ENCODE measurements at places on chromosomes 7 and 10.

- no peak for DNase-seq
These were observed 8.8 kb downstream of the AASS start for GRCh38 chr7:122135275-122135674.

DNA sequence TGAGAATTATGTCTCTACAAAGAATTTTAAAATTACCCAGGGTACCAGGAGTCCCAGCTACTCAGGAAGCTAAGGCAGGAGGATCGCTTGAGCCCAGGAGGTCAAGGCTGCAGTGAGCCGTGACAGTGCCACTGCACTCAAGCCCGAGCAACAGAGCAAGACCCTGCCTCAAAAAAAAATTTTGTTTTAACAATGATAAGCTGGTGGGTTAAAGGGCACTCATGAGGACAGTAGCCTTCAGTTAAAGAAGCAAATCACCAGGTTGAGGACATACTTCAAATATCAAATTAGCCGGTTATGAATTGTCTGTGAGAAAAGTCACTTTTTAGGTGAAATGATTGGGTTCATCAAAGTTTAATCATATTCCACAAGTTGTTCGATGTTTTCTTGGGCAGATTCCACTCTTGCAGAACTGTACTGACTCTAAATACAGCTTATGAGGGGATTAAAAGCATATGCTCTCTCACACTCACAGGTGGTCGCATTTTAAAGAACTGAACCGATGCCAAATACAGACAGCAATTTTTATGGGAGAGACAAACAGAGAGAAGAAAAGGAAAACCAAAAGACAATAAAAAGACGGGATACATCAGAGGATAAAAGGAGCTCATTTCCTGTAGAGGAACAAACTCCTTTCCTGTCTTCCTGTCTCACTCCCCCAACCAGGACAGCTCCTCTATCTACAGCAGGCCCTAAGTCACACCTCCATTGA is 582.8 kb upstream of the NRP1 start:
- DNase-seq, result no peak

- DNase-seq, result no peak
These were observed 95.8 kb downstream of the CACNA2D1 start for GRCh38 chr7:82347808-82348207.

GRCh38 chr7:138465046-138465445 is 5.0 kb downstream of the TRIM24 start:
- no peak for DNase-seq

GRCh38 chr10:60170250-60170649 is 219.4 kb downstream of the ANK3 start:
- no peak for DNase-seq

- no peak for DNase-seq
These were observed 275.3 kb downstream of the ADARB2 start for GRCh38 chr10:1462032-1462431.

DNA sequence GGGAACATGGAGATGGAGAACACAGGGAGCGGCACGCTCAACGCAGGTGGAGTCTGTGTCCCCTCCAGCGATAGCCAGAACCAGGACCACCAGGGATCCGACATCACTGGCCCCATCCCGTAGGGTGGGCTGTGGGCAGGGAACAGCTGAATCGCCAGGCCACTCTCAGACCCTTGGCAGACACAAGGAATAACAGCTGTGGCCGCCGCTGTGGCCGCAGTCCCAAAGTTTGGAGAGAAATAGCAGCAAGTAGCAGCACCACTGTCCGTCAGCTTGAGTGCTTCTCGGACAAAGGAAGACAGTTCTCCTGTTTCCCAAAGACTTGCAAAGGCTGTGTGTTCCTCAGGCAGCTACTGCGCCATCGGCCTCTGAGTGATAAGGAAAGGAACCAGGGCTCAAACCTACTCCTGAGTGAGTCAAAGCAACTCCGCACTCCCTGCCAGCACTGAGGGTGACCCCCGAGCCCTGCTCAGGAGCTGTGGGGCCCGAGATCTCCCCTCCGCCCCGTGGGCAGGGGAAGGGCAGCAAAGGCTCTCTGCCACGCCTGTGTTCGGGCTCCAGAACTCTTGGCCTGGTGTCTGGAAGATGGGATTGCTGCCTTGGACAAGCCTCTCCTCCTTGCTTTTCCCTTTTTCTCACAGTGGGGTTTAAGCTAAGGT is 82.3 kb upstream of the FAM20C start:
- no peak for DNase-seq

GRCh38 chr7:4162884-4163564 is 519.1 kb upstream of the FOXK1 start:
- DNase-seq, result no peak

DNA sequence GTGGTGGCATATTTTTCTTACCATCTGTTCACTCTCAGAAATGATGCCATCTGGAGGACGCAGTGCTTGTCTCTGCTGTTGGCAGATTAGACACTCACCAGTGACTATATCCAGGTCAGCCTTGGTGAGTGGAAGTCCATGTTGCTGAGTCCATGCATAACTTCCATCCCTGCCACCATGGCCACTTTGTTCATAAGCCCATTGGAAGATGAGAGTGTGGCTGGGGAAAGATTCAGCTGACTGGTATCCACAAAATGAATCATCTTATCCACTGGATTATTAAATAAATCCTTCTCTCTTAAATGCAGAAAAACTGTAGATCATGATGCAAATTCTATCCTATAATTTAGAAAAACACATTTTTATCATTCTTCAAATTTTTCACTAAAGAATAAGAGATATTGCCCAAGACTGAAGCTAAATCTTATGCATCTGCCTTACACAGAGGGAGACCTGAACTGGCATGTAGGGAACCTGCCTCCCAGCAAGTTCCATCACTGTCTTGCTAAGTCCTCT is 726.9 kb downstream of the TNS3 start:
- no peak for DNase-seq

DNA sequence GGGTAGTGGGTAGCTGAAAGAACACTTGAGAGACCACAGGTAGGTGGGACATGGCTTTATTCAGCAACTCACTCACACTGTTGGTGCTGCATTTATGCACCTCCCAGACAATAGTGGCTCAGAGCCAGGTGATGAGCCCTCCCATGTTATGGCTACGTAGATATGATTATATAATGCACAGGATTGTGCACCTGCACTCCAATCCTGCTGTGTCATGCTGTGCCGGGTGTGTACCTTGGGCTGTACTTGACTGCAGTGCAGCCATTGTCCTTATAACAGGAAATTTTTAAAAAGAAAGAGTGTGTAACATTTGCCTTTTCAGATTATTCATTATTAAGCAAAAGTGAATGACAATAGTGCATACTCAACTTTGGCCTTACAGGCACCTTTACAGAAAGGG is 366.1 kb upstream of the BMPER start:
- no peak for DNase-seq

DNA sequence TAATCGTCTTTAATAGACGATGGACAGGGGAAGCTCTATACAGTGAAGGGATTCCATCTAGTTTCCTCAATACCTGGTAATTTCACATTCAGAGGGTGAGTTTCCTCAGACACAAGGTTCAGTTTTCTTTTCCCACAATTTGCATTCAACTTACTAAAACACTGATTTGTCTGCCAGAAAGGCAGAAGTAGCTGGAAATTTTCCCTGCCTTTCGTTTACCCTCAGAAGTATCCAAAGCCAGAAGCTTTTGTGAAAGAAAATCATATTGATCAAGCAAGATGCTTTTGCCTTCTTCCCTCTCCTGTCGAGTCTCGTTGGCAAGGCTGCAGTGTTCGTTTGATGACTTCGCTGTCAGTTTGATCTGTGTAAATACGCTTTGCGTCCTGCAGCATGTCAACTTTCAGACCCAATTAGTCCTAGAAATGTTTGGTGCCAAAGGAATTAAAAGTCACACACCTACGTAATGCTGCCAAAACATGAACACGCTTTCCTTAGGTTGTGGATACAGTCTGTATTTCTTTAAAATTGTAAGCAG is 631.9 kb upstream of the FOXK1 start:
- no peak for DNase-seq

DNA sequence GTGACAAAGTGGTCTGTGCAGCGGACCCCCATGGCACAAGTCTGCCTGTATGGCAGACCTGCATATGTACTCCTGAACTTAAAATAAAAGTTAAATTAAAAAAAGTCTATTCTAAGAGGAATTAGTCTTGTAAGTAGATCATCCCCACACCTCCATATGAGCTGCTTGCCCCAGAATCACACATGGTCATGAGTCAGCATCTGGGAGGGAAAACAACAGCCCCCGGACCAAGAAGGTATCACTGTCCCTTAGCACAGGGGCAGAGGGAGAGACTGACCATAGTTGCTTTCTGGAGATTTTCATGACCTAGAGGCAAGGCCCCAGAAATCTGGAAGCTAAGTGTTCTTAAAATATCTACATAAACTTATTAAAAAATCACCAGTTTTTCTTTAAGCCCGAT is 86.6 kb upstream of the PDK4 start:
- no peak for DNase-seq

DNA sequence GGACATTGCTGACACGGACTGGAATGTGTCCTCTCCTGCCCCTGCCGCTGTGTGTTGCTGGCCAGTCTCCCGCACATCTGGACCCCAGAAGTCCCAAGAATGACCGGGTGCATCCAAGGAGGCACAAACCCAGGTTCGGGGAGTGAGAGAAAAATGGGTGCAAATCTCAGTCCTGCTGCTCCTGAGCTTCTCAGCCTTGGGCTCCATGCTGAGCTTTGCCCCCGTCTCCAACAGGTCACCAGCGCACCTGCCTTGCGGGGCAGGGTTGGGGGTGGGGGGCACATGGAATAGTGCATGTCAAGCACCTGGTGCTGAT is 6.0 kb upstream of the NANOS1 start:
- DNase-seq, result no peak

DNA sequence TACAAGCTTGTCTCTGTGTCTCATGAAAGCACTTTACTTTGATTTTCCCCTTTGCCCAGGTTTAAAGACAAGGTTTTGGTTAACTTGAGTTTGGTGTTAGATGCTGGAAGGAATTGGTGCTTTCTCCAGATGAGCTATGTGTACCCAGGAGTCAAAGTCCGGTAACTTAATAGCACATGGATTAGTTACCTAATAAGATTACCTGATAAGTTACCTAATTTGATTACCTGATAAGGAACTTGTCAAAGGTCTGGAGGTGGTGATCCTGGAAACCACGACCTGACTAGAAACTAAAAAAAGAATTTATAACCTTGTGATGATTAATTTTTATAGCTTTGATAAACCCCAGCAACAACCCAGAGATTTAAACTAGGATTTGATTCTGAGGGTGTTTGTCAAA is 269.9 kb upstream of the CACNA2D1 start:
- DNase-seq, result no peak

GRCh38 chr7:7719236-7719635 is 829 bp upstream of the RPA3 start:
- peak; percentile 41 for DNase-seq

GRCh38 chr10:100748231-100749058 is 3.1 kb downstream of the PAX2 start:
- no peak for DNase-seq

DNA sequence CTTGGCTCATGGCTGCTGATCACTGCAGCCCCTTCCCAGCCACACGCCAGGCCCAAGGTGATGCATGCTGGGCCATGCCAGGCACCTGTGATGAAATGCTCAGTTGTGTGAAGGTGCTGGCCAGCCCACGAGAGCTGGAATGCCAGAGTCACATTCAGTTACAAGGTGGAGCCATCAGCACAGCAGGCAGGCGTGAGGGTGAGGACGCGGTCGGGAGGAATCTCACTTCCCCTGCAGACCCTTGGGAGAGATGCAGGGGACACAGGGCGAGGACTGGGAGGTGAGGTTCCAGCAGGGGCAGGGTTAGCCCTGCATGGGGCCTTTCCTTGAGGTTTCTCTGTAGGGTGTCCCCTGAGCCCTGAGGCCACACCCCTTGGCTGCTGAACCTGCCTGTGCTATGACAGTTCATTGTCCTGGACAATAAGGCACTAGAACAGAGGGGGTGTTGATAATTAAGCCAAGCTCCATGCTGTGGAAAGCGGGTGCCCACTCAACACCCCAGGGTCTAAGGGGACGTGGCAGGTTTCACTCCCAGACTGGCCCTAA is 82.4 kb downstream of the ADARB2 start:
- DNase-seq, result no peak

DNA sequence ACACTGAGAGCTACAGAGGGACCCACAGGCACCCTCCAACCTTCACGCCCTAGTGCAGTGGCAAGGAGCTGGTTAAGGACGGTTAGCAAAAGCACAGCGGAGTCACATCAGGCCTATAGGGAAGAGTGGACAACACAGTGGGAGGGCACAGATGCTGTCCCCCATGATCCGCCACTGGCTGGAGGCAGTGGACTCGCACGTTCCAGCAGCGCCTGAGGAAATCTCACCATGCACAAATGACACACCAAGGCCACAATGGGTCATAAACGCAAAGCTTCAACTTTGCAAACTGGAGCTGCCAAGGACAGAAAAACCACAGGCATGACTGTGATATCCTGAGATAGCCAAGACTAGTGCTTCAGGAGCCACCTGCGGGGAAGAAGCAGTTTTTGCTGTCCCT is 58.8 kb downstream of the GRB10 start:
- no peak for DNase-seq

DNA sequence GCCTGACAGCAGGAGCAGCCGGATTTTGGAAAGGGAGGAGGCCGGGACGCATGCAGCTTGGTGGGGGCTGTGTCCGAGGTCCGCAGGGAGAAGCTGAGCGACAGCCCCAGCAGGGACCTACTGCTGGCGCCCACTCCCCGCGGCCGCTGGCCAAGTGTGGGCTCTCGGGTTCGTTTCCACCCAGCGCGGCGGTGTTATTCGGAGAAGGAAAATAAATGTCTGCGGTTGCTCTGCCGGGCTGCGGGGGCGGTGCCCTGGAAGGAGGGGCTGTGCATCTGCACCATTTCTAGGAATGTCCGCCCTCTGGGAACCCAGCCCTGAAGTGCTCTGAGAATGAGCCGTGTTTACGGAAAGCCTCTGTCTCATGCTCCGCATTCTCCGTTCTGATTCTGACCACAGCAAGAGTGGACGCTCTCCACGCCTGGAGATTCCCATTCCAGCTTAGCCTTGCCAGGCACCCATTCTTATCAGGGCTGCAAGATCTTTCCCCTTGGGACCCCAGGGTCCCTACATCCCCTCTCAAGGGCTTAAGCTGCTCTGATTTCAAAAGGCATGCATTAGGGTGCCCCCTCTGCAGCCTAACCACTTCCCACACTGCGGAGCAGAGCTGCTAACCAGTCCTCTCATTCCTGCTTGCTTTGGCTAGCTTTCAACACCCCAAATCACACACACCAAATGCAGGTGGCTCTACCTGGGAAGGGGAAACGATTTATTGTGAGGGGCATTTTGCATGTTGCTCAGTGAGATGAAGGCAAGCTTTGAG is 256.6 kb upstream of the GLI3 start:
- DNase-seq, result no peak

GRCh38 chr10:507908-508444 is 181.5 kb downstream of the DIP2C start:
- no peak for DNase-seq

- DNase-seq, result no peak
These were observed 330.4 kb upstream of the SEMA3A start for GRCh38 chr7:84524714-84525694.

- no peak for DNase-seq
These were observed 92.5 kb upstream of the INHBA start for GRCh38 chr7:41795276-41795833.
